NCI-H82 (cell line): ENCODE measurements at places on chromosomes 16 and 17.
A peak's percentile ranks its signal among the peaks of the same experiment; 100 is the strongest.

DNA sequence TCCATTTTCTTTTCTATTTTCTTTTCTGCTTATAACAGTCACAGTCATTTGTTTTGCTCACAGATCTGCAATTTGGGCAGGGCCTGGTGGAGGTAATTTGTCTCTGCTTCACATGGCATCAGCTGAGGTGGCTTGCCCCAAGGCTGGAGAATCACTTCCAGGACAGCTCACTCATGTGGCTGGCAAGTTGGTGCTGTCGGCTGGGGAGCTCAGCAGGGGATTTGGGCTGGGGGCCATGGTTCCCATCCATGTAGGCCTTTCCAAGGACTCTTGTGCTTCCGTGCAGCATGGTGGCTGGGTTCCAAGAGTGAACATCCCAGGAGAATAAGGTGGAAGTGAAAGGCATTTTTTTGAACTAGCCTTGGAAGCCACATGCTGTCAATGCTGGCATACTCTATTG, 85.7 kb downstream of the MGAT5B start:
- no peak for DNase-seq

DNA sequence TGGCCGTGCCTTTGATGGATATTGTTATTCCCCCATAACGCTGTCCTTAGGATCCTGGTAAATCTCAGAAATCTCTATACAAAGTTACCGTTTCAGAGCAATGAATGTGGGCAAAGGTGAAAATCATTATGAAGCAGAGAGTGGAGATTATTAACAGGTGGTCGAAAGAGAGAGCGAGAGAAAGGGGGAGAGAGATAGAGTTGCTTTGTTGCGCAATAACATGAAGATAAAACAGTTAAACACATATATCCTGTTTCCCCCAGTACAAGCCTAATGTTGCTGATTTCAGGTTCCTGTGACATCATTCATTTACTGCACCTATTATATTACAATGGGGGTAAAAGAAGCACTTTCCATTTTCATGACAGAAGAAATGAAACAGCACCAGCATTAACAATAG, 535.4 kb upstream of the RBFOX1 start:
- no peak for DNase-seq

DNA sequence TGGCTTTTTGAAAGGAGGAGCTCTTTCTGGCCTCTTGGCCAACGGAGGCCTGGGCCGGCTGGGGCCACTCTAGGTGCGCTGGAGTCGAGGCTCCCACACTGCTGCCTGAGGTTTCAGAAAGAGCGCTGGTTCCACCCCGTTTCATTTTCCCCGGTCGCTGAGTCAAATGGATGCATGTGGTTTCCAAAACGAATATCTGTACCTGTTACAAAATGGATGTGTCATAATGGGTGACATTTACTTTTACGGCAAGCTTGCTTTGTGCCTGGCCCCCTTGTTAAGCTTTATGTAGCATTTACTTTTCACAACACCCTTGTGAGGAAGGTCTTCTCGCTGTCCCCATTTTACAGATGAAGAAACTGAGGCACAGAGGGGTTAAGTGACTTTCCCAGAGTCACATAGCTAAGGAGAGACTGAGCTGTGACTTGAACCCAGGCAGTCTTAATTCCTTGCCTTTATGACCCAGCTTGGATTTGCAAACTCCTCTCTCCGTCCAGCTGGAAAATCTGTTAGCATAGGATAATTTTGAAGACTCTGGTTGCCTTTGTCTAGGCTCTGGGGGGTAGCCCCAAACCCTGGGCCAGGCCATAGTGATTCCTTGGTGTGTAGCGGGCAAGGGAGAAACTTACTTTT, 10.6 kb downstream of the KSR1 start:
- DNase-seq, result no peak

DNA sequence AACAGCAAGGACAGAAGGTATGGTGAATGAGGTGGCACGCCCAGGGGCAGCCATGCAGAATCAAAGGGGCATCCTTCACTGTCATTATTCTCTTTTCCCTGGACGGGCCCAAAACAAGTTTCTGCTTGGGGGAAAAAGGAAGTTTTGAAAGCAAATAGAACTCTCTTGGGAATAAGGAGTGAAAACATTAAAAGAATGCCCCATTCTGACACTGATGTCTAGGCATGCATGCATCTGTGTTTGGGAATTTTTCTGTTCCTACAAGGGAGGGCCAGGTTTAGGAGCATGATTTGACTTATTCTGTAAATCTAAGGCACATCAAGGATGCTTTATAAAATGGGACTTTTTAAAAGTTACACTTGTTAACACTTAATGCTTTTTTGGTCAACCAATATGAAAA, 34.3 kb upstream of the SLC12A3 start:
- DNase-seq, result no peak

- DNase-seq, result peak; percentile 80
Measured at GRCh38 chr17:6496640-6497441, 52.6 kb downstream of the PIMREG start.

DNA sequence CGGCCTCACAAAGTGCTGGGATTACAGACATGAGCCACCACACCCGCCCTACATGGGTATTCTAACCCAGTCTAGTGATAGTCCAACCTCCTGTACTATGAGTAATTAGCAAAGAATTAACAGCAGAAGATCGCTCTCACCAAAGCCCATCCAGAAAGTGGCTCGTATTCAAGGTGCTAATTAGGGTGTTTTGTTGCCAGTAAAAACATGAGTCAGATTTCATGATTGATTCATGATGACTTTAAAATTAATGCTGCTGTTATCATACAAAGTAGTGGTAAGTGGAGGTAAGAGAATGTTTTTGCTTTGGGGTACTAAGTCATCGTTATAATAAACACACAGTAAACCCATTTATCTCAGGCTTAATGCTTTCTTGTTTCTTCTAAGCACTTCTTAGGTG, 428.8 kb downstream of the WWOX start:
- DNase-seq, result no peak

GRCh38 chr17:45942284-45942683, 47.9 kb downstream of the MAPT start:
- DNase-seq, result peak; percentile 78

DNA sequence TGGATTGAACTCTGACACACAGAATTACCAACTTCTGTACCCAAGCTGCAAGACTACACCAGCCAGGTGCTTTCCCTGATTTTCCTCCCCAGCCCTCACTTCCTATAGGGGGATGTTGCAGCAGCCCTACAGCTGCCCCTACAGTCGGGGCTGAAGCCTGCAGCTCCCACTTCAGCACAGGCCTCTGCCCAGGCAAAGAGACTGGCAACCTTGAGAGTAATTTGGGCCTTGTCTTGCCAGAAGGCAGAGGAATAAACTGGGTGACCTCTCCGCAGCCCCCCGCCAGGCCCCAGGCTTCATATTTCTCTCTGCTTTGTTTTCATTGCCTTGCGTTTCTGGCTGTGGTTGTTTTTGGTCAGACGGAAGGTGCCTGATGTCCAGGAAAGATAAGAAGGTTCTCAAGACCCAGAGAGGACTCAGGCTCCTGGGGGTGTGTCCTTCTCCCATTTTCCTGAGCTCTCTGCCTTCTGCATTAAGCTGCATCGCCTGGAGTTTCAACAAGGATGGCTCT, 32.0 kb downstream of the SLC6A4 start:
- DNase-seq, result peak; percentile 28

DNA sequence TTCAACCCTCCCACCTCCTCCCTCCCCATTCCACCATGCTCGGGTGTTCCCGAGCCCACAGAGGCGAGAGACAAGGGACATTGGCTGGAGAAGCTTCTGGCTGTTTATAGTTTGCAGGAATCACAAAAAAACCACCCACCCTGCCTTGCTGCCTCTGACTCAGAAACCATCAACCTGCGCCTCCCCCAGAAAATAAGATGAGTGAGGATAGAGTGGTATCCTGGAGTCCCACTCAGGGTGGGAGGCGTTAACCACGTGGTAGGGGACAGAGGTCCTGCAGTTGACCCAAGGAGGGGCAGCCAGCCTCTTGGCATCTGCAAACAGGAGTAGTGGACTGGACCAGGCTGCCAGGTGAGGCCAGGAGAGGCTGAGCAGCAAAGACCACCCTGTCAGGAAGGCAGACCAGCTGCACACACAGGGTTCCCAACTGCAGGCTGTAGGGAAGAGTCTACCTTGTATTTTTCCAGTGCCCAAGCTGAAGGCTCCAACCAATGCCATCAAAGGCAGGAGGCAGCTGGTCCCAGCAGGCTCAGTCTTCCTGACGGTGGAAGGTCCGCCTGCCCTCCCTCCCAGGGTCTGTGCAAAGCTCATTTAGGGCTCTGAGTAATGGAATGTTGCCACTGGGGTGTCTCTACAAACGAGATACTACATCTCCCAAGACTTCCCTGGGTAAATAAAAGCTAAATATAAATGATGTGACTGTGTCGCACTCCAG, 201.5 kb upstream of the TNRC6C start:
- no peak for DNase-seq

- DNase-seq, result no peak
Measured at GRCh38 chr16:31265329-31266245, 5.8 kb downstream of the ITGAM start.

GRCh38 chr17:7912927-7913524, 3.1 kb downstream of the RNF227 start:
- DNase-seq, result peak; percentile 90

DNA sequence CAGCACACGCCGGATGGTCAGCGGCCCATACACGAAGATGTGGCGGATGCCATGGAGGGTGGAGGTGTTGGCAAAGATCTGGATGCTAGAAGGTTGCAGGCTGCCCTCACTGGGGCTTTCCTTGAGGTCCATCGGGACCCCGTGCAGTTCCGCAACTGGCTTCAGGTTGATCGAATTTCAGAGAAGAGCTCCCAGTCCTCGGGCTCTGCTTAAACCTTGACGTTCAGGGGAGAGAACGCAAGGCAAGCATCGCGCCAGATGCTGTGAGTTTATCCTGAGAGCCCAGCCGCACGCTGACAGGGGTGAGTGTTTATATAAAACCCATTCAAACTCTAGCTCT, 98.7 kb upstream of the CCL2 start:
- DNase-seq, result peak; percentile 73

GRCh38 chr16:66476328-66477027, 49.4 kb downstream of the BEAN1 start:
- peak; percentile 40 for DNase-seq

DNA sequence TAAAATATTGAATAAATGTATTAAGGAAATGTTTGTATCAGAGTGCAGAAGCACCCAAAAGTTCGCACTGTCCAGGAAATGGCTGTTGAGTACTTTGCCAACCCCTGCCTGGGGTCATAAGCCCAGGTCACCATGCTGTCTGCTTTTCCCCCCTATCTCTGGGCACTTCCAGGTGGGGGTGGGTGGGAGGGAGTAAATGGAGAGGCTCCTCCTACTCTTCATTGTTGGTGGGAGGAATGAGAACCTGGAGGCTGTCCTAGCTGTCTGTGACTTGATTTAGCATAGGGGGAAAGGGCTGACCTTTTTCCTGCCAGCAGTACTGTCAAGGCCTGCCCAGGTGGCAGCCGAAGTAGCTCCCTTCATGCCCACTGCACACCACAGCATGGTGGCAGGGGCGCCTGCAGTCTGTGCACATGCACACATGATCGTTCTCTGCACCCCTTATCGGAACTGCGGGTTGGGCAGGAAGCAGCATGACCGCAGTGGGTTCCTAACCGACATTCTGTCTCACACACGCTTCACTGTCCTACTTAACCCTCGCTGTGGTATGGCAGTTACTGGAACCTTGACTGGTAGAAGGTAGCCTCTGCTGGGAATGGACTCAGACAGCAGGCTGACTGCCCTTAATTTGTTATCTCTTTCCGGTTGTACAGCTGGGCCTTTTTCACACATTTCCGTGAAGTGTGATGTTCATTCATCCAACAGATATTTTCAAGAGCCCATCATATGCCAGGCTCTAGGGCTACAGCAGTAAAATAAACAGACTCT, 41.5 kb downstream of the LDHD start:
- no peak for DNase-seq

- DNase-seq, result no peak
Measured at GRCh38 chr16:10868104-10868595, 8.9 kb upstream of the CIITA start.

DNA sequence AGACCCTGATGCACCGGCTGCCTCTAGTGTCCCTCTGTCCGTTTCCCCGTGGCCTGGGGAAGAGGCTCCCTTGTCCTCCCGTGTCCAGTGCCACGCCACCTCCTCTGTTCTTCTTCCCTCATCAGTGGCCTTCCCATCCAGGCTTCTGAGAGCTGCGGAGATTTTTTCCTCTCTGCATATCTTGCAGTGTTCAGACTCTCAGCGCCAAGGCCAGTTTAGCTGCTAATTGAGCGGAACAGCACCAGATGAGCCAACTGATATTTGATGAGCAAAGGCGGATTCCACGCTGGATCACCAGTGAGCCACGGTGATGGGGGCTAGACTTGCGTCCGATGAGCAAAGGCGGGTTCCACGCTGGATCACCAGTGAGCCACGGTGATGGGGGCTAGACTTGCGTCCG, 257.6 kb downstream of the FOXL1 start:
- no peak for DNase-seq

DNA sequence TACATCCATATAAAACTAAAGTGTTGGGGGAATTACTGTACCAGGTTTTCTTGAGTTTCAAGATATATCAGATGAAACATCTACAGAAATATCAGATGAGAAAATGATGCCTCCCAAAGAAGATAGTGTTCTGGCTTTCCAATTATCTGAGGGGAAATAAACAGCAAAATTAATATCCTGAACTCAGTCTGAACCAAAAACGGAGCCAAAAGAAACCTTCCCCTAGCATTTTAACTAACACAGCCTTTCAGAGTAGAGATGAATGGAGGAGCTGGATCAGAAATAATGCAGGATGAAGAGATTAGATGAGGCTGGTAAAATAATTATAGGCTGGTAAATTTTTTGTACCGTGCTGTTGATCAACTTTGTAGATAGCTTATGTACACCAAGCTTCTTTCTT, 16.2 kb downstream of the ERCC4 start:
- DNase-seq, result no peak

DNA sequence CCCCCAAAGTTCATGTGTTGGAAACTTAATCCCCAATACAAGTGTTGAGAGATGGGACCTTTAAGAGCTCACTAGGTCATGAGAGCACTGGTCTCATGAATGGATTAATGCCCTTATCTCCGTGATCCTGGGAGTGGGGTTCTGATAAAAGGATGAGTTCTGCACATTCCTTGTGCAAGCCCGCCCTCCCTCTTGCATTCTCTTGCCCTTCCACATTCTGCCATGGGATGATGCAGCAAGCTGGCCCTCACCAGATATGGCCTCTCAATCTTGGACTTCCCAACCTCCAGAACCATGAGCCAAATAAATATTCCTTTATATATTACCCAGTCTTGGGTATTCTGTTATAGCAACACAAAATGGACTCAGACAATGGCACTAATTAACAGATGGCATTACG, 14.1 kb downstream of the GLG1 start:
- no peak for DNase-seq

DNA sequence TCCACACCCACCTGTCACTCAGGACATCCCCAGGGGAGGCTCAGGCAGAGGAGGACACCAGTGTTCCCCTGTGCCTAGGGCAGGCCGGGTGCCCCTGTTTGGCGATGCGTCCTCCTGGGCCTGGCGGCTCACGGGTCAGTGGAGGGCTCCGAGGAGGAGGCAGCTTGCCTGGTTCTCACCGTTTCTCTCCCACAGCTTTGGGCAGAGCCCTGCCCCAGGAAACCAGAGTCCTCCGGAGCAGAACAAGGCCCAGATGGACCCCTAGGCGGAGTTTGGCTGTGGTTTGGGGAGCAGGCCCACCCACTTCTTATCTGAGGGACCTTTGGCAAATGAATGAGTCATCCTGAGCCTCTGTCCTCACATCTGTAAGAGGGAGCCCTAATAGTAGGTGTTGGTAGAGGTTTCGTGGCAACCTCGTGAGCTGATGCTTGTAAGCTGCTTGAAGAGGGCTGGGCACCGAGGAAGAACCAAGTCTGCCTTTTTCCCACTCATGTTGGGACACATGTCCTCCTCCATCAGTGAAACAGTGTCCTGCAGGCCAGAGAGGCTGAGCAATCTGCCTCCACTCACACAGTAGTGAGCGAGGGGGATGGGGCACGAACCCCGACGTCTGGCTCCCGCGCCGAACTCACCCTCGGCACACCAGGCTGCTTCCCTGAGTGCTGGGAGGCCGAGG, 247.0 kb upstream of the CIBAR2 start:
- no peak for DNase-seq
